Endodermal cell (in vitro differentiated cells): ENCODE measurements at places on chromosomes 13 and 19. TPM values are rescaled to one million over a fixed set of nuclear protein-coding genes. Genes with fewer than 3 reads are reported as not detected.
A peak's percentile ranks its signal among the peaks of the same experiment; 100 is the strongest.

- DNase-seq = peak; percentile 86
Measured at GRCh38 chr13:28716511-28716910, 2.3 kb downstream of the SLC46A3 start.

- peak; percentile 27 for DNase-seq
Measured at GRCh38 chr19:371501-372168, 27.0 kb upstream of the MIER2 start.

- DNase-seq = no peak
Measured at GRCh38 chr13:95002126-95002525, 289.8 kb upstream of the SOX21 start.

GRCh38 chr19:15072930-15073647, 8.9 kb upstream of the OR1I1 start:
- DNase-seq = peak; percentile 62

DNA sequence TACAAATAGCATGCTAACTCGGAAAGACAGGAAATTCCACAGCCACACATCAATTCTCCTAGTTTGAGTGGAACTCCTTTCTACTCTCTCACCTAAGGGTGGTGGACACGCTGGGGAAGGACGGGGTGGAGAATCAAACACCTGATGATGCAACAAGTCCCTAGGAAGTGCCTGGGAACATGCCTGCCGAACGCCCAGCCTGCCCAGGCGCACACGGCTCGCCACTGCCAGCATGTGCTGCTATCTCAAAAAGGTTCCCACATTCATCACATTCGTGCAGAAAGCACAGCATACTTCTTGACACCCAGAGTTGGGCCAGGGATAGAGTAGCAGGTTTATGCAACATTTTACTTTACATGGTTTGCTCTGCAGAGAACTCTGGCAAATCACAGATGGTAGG, 164.6 kb downstream of the ABCC4 start:
- no peak for DNase-seq

GRCh38 chr19:48913114-48913889, 13.2 kb downstream of the NUCB1 start:
- no peak for DNase-seq

GRCh38 chr13:112330479-112331381, 45.4 kb upstream of the SPACA7 start:
- DNase-seq = peak; percentile 57

- DNase-seq = no peak
Measured at GRCh38 chr13:100124265-100124664, 35.4 kb downstream of the PCCA start.

DNA sequence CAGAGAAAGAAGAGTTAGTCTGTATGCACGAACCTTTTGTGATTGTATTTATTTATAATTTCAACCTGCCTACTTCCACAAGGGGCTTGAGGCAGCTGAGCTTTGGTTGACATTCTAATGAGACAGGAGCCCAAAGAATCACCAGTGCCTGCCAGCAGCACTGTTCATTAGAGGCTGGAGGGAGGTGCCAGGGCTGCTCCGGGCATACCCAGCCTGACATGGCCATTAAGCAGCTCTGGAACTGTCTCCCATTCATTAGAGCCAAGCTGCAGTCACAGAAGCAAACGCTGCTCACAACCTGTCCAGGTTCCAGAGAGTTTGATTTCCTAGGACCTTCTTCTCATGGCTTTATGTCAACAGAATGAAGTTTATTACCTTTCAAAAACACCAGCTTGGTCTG, 425.5 kb downstream of the RFC3 start:
- DNase-seq = no peak

DNA sequence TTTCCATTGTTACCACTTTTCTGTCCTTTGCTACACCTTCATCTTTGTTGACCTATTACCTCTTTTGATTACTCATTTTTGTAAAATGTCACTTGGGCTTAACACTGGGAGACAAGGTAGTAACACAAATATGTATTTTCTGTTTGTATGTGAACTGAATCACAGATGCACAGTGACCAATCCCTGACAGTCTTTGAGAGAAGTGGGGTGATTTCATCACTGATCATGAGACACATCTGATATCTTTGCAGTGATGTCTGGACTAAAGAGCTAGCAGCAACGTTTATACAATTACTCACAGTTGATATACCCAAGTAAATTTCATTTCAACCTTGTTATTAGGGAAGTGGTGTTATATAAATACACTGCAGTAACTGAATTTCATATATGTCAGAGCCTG, 1397.4 kb upstream of the SPRY2 start:
- DNase-seq = no peak

- DNase-seq = no peak
Measured at GRCh38 chr19:3866910-3867638, 1.8 kb downstream of the ZFR2 start.

DNA sequence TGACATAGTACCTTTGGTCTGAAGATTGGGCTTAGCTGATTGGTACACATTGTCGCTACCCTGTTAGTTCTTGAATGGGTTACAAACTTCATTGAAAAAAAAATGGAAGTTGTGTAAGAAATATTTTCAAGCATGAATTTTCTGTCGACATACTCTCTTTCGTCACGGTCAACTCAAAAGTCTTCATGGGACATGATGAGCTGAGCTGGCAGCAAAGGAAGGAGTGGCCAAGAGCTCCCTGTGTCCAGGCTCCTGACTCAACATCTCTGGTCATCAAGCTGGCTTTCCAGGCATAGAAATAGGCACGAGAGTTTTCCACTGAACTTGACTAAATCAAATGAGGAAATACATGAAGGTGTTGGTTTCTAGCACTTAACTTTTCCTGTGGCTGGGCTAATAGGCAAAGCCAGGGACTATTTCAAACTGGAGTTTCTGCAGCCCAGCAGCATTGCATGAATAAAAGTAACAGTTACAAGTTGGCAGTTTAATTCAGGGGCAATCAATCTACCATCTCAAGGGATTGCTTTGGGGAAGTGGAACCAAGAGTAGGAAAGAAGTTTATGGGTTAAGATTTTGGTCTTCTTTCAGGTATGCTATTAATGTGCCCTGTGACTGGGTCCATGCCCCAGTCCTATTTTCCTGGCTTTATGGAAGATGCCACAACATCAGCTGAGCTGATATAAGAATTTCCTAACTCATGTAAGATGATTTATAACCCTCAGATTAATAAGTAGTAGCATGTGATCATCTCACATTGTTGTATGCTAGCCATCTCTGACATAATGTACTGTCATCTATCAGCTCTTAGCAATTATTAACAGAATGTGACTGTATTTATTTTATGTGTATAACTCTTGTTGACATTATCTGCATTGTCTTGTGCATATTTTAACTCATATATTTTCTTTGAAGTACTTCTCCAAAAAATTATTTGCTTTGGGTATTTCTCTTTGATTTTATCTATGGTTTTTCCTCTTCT, 385.8 kb downstream of the DLEU7 start:
- DNase-seq = no peak

- no peak for DNase-seq
Measured at GRCh38 chr13:27496536-27497273, 46.3 kb upstream of the MTIF3 start.

DNA sequence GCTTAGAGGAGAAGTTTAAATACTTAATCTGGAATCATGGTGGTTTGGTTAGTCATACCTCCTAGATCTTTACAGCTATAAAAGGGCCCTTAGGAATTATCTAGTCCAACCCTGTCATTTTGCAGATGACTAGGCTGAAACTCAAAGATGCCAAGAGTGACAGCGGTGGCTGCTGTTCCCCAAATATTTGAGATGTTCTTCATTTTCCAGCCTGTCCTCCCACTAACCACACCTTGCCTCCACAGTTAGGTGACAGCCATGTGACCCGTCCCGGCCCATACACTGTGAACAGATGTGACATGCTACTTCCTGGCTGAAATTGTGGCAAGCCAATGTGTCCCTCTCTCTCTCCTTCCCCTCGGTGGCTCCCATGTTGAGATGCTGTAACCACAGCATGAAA, 225.5 kb upstream of the IPO5 start:
- DNase-seq = no peak

- DNase-seq = no peak
Measured at GRCh38 chr13:68490594-68490993, 1260.5 kb upstream of the PCDH9 start.

GRCh38 chr13:21703846-21704245, 33.0 kb downstream of the FGF9 start:
- DNase-seq = no peak

GRCh38 chr19:30587869-30588268, 215.7 kb downstream of the ZNF536 start:
- no peak for DNase-seq

DNA sequence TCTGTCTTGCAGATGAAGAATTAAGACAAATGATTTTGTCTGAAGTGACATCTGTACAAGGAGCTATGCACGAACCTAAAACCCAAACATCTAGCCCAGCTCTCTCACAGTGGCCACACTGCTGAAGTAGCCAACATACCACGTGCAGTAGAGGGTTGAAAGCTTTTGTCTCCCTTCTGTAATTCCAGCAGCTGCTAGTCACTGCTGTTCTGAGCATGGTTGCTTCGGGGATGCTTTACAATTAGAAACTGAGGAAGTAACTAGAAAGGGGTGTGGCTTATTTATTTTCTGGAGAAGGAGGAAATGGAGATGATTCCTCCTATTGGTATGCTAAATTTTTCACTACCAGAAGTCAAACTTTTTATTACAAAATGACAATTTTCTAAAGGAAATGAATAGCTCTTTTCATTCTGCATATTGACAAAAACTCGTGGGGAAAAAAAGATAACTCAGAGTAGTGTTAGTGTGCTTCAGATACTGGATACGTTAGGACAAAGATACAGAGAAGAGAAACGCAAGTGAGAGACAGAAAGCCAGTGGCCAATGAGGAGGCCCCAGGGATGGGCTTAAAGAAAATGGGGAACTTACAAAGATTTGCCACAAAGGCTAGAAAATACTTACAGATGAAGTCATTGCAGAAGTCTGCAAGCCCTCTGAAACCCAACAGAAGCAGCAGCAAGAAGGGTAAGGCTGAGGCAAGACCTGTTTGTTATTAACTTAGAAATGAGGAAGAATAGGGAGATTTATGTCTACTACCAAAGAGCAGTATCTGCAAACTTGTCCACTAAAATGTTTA, 192.7 kb upstream of the MIR17HG start:
- DNase-seq = no peak

GRCh38 chr13:47100214-47100853, 203.5 kb upstream of the HTR2A start:
- DNase-seq = no peak

DNA sequence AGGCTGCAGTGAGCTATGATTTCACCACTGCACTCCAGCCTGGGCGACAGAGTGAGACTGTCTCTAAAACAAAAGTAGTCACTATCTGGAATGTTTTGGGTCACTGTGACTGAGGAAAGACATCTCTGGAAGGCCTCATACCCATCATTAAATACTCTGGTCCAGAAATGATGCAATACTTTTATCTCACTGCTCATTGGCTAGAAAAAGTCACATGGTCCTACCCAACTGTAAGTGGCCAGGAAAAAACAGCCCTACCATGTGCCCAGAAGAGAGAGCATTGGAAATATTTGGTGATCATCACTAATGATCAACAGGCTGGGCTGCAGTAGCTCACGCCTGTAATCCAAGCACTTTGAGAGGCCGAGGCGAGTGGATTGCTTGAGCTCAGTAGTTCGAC, 29.8 kb downstream of the PNPLA6 start:
- no peak for DNase-seq

- DNase-seq = no peak
Measured at GRCh38 chr13:65856431-65856830, 1373.7 kb downstream of the PCDH9 start.

GRCh38 chr19:5624018-5624663, 1.3 kb downstream of the SAFB start:
- DNase-seq = peak; percentile 45

Gene C19orf33
- total RNA-seq = 13.2 and 13.8 TPM in 2 replicates

Gene FXYD7
- 0.97 to 4.7 TPM in 2 of 3 replicates, not detected in the other for total RNA-seq

Gene GARIN5A
- 8.3 to 9.5 TPM (median 8.8 TPM) in 3 replicates for total RNA-seq

Gene ZNF431
- 33.7 to 40.8 TPM (median 39.0 TPM) in 3 replicates for total RNA-seq

Gene KLK15
- total RNA-seq = not detected in 3 replicates

Gene ZNF606
- total RNA-seq = 26.7 to 35.7 TPM (median 34.7 TPM) in 3 replicates
